Esophagus squamous epithelium (tissue), 5 donors: ENCODE measurements at places on chromosomes 1 and 21.

DNA sequence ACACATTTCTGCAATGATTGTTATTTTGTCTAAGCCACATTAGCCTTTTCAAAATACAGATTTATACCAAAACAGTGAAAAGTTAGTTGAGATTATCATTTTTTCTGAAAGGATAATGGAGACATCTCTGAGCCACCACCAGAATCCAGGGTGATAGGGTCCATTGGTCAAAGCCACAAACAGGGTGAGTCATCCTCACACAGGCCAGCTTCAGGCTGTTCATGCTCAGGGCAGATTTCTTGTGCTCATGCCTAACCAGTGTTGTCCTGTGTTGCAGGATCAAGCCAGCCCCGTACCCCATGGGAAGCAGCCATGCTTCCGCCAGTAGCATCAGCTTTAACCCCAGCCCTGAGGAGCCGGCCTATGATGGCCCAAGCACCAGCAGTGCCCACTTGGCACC lies 13.4 kb downstream of the ELOA start:
- H3K4me1 ChIP-seq = peaks cover 19% of the 10 kb centered on the region
- H3K4me3 ChIP-seq = no peak overlapping the region
- H3K27me3 ChIP-seq = no peaks in the 10 kb centered on the region
- peaks cover 67% of the 10 kb centered on the region for H3K36me3 ChIP-seq
- no peak overlapping the region for H3K27ac ChIP-seq

- DNase-seq = no peak
- no peak overlapping the region for H3K27ac ChIP-seq
- no peaks in the 10 kb centered on the region for H3K4me1 ChIP-seq
- no peaks in the 10 kb centered on the region for H3K36me3 ChIP-seq
- H3K27me3 ChIP-seq = no peaks in the 10 kb centered on the region
- no peak overlapping the region for H3K4me3 ChIP-seq
Measured at GRCh38 chr1:175742790-175743459, 470 bp downstream of the TNR start.

DNA sequence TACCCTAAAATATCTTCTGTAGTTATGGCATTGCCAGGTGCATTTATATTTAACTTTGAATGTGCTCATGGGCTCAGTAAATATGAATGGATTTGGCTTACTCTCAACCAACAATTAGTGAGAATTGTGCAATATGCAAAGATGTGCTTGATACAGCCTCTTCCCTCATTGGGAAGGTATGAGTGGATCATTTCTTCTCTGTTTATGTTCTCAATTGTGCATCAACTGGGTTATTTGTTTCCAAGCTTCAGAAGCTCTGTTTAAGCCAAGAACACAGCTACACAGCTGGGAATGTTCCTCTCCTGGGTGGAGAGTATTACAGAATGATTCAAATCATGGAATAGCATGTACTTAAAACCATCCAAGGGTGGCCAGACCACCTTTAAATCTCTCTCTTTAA lies 17.6 kb upstream of the MAP1LC3C start:
- no peaks in the 10 kb centered on the region for H3K27me3 ChIP-seq
- no peak for DNase-seq
- H3K4me3 ChIP-seq = no peak overlapping the region
- no peaks in the 10 kb centered on the region for H3K4me1 ChIP-seq

- no peak overlapping the region for H3K27ac ChIP-seq
- H3K4me3 ChIP-seq = peak overlapping the region; percentile 8
- H3K27me3 ChIP-seq = peaks cover 28% of the 10 kb centered on the region
- no peak for DNase-seq
- no peaks in the 10 kb centered on the region for H3K4me1 ChIP-seq
Measured at GRCh38 chr1:226526801-226527595, 21.6 kb upstream of the STUM start.

DNA sequence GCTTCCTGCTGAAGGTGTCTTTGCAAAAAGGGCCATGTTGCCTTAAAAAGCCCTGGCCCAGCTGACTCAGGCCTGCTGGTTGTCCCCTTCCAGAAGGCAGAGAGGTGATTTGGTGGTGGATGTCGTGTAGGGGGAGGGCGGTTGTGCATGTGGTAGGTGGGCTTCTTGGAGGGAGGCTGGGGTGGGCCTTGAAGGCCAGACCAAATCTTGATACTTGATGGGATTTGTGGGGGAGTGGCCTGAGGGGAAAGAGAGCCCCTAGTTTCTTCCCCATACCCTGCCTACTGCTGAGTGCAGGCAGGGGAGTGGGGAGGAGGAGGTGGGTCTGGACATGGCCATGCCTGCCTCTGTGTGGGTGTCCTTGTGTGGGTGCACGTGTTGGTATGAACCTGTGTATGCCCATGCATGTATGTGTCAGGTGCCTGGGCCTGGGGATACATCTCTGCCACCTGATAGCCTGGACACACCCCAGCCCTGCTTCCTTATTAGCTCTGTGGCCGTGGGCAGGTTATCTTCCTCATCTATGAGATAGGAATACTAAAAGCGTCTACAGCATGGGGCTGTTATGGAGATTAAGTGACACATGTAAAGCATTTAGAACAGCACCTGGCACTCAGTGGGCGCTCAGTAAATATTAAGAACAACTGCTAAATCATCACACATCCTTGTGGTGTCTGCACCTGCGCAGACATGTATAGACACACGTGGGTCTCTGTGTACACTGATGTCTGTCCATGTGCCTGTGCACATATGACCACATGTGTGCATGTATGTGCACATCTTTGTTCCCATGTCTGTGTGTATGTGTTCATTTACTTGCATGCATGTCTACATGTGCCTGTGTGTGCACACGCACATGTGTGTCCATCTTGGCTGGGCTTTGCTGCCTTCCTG lies 17.0 kb downstream of the FAM151A start:
- no peaks in the 10 kb centered on the region for H3K27me3 ChIP-seq
- H3K27ac ChIP-seq = no peak overlapping the region
- H3K36me3 ChIP-seq = peaks cover 70% of the 10 kb centered on the region
- peaks cover 15% of the 10 kb centered on the region for H3K4me1 ChIP-seq

- H3K27me3 ChIP-seq = no peaks in the 10 kb centered on the region
- DNase-seq = no peak
- no peak overlapping the region for H3K27ac ChIP-seq
- peaks cover 24% of the 10 kb centered on the region for H3K4me1 ChIP-seq
- H3K4me3 ChIP-seq = no peak overlapping the region
- peaks cover 22% of the 10 kb centered on the region for H3K36me3 ChIP-seq
Measured at GRCh38 chr21:28885853-28886177, 106.9 kb downstream of the LTN1 start.

DNA sequence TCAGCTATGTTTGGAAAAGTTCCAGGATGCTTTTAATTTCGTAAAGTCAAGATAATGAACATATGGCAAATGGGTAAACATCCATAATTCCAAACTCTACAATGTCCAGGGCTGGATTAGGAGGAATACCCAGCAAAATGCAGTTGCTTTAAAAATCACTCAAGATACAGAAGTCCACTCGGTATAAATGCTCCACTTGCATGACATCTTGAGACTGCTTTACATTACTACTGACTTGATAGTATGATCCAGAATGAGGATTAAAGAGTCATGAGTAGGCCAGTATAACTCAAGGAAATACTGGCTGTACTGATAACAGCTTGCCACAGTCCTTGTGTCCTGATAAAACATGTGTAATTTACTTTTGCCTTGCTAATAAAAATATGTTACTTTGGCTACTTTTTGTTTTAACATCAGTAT lies 58.3 kb upstream of the ANGPTL3 start:
- no peak overlapping the region for H3K4me3 ChIP-seq
- no peaks in the 10 kb centered on the region for H3K4me1 ChIP-seq
- no peaks in the 10 kb centered on the region for H3K36me3 ChIP-seq
- DNase-seq = no peak

DNA sequence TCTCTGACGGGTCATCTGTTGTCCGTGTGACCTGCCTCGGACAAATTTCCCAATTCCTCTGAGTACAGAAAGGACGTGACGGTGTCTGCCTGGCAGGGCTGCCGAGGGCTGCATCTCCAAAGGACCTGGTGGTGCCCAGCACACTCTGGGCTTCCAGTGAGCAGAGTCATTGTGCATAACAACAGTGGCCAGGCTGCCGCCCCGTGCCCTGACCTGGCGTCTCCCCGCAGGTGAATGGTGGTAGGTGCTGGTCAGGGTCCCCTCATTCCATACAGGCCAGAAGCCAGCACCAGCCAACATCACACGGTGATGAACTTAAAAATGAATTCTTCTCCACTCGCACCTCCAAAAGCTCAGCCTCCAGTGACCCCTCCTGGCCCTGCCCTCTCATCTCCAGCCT lies 28.2 kb downstream of the PRDM16 start:
- no peak overlapping the region for H3K27ac ChIP-seq
- peaks cover 78% of the 10 kb centered on the region for H3K27me3 ChIP-seq
- H3K4me1 ChIP-seq = no peaks in the 10 kb centered on the region
- H3K36me3 ChIP-seq = no peaks in the 10 kb centered on the region
- no peak for DNase-seq

DNA sequence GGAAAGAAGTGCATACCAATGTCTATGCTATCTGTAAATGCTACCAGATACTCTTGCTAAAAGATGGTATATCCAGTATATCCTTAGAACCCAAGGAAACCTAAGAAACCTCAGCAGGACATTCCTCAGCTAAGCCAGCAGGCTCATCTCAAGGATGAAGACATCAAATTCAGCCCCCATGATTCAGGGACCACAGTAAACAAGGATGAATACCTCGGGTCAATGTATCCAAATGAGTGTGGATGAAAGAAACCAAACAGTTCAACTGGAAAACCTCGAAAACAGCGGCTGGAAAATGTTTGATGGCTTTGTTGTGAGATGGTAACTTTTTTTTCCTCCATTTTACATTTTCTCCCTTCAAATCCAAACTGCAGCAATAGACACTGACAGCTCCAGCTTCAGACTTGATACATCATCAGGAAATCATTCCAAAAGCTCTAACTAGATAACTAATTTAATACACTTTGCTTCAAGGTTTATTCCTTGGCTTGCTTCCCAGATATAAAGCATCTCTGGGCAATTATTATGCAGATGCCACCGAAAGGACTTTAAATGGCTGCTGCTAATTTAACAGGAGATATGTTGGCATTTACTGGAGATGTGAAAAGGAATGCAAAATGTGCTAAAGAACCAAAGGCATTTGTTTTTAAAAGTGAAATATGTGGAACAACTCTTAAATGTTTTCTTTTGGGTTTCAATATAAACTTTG lies 73.6 kb downstream of the SMYD2 start:
- no peak overlapping the region for H3K27ac ChIP-seq
- peaks cover 7% of the 10 kb centered on the region for H3K36me3 ChIP-seq
- H3K4me1 ChIP-seq = no peaks in the 10 kb centered on the region
- H3K4me3 ChIP-seq = no peak overlapping the region

DNA sequence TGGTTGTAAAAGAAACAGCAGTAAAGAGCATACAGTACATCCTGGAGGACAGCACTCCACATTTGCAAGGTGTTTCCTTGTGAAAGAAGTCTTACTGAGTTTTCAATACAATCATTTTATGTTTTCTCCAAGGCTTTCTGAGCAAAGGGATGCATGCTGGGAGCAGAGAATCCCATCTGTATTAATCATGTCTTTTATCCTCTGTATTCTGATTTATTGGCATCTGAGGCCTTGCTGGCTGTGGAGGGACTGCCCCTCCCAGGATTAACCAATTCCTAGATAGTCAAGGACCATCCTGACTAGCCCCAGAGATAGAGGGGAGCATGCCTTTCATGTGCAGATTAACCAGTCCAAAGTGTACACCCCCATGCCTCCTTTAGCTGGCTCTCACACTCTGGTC lies 476.3 kb downstream of the SIPA1L2 start:
- H3K36me3 ChIP-seq = no peaks in the 10 kb centered on the region
- no peak overlapping the region for H3K4me3 ChIP-seq
- H3K27me3 ChIP-seq = no peaks in the 10 kb centered on the region
- DNase-seq = no peak

DNA sequence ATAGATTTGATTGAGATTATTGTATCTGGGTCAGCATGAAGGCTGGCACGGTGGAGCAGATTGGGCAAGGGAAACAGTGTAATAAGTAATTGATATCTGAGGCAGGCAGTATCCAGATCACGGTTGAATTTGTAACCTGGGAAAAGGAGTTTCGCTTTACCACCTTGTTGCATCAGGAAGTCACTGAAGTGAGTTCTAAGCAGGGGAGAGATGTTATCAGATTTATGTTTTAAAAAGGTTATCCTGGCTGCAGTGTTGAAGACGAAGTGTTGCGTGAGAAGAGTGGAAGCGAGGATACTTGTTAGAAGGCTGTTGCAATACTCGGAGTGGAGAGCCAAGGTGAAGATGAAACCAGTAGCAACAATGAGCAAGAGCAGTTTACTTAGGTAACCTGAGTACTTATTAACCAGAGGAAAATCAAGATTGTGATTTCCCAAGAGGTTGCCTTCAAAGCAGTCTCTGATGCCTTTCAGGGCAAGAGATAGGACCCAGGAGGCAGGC lies 77.8 kb downstream of the LHX9 start:
- H3K27me3 ChIP-seq = no peaks in the 10 kb centered on the region
- no peaks in the 10 kb centered on the region for H3K4me1 ChIP-seq
- no peak overlapping the region for H3K27ac ChIP-seq
- H3K4me3 ChIP-seq = no peak overlapping the region
- DNase-seq = no peak
